A549 treated with AZD2906 at 1 μM for 4 hours (cell line): ENCODE measurements at places on chromosomes 2 and 18. TPM values are rescaled to one million over a fixed set of nuclear protein-coding genes. Genes with fewer than 3 reads are reported as not detected.

Gene PLCL1
- total RNA-seq, result 0.02 TPM in 1 of 5 replicates, not detected in the others

Gene EPHA4
- 0.58 to 0.95 TPM (median 0.77 TPM) in 5 replicates for total RNA-seq

Gene CCBE1
- total RNA-seq, result 7.9 to 12.9 TPM (median 12.0 TPM) in 5 replicates

Gene LRRTM1
- not detected in 5 replicates for total RNA-seq

Gene CD8B
- total RNA-seq, result not detected in 5 replicates

Gene CFAP210
- total RNA-seq, result 0.27 to 0.35 TPM (median 0.31 TPM) in 5 replicates

Gene NMS
- not detected in 5 replicates for total RNA-seq

Gene ALK
- not detected in 5 replicates for total RNA-seq

Gene ATP6V1C2
- 0.12 to 0.29 TPM (median 0.23 TPM) in 5 replicates for total RNA-seq

Gene PJVK
- total RNA-seq, result 1.1 to 1.6 TPM (median 1.4 TPM) in 5 replicates

Gene IL18RAP
- total RNA-seq, result 0.03 to 0.25 TPM (median 0.09 TPM) in 4 of 5 replicates, not detected in the other

Gene DHX57
- 17.3 to 21.0 TPM (median 17.9 TPM) in 5 replicates for total RNA-seq

Gene VSNL1
- not detected in 5 replicates for total RNA-seq

Gene LYPD1
- 13.7 to 20.5 TPM (median 15.7 TPM) in 5 replicates for total RNA-seq

Gene FAM110C
- total RNA-seq, result 0.17 to 0.40 TPM (median 0.32 TPM) in 5 replicates

Gene SULT1C2
- total RNA-seq, result 0.35 to 0.72 TPM (median 0.41 TPM) in 5 replicates

Gene FBXO15
- 0.48 to 1.1 TPM (median 0.62 TPM) in 5 replicates for total RNA-seq

Gene GPN1
- 54.7 to 64.0 TPM (median 56.6 TPM) in 5 replicates for total RNA-seq

Gene CYP27A1
- total RNA-seq, result 0.09 to 0.18 TPM (median 0.11 TPM) in 5 replicates

Gene NXPH2
- not detected in 5 replicates for total RNA-seq

Gene GPR17
- 0.07 to 0.13 TPM (median 0.10 TPM) in 3 of 5 replicates, not detected in the others for total RNA-seq

Gene REG1B
- not detected in 5 replicates for total RNA-seq

Gene TRIM43
- total RNA-seq, result 0.07 to 0.23 TPM (median 0.09 TPM) in 4 of 5 replicates, not detected in the other

Gene MC5R
- total RNA-seq, result 0.03 to 0.06 TPM (median 0.05 TPM) in 3 of 5 replicates, not detected in the others

Gene DSEL
- total RNA-seq, result 0.34 to 0.51 TPM (median 0.40 TPM) in 5 replicates

Gene CFAP53
- total RNA-seq, result 0.22 to 0.39 TPM (median 0.24 TPM) in 5 replicates

Gene FABP1
- 0.13 TPM in 1 of 5 replicates, not detected in the others for total RNA-seq

Gene NYAP2
- 0.02 TPM in 2 of 5 replicates, not detected in the others for total RNA-seq

Gene CRYGA
- not detected in 5 replicates for total RNA-seq

Gene GAD1
- total RNA-seq, result 0.34 to 0.76 TPM (median 0.51 TPM) in 5 replicates

Gene STK16
- 27.6 to 31.6 TPM (median 29.1 TPM) in 5 replicates for total RNA-seq

Gene ARHGEF33
- 0.02 to 0.16 TPM (median 0.03 TPM) in 3 of 5 replicates, not detected in the others for total RNA-seq

Gene EPAS1
- total RNA-seq, result 86.6 to 106 TPM (median 97.0 TPM) in 5 replicates

Gene LDLRAD4
- total RNA-seq, result 1.1 to 3.3 TPM (median 2.4 TPM) in 5 replicates

Gene SAG
- total RNA-seq, result not detected in 5 replicates

Gene SLC9A4
- total RNA-seq, result not detected in 5 replicates

Gene FOXI3
- total RNA-seq, result 0.05 to 0.06 TPM (median 0.05 TPM) in 4 of 5 replicates, not detected in the other

Gene ACADL
- 0.03 to 0.09 TPM (median 0.07 TPM) in 4 of 5 replicates, not detected in the other for total RNA-seq
